ENCODE measurements at places on chromosomes 11 and 22.

DNA sequence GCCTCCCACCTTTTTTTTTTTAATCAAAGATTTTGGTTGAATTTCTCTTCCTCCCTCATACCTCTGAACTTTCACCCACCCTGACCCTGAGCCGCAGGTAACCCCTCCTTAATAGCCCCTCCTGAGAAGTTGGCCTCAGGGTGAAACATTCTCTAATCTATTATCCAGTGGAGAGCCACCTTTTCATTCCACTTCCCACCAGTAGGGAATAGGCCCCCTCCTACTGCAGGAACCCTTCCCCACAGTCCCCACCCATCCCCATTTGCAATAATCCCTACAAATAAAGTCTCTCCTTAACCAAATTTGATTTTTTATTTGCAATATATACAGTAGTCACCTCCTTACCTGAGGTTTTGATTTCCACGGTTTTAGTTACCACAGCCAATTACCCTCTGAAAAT, 2.1 kb upstream of the SLC35F2 start:
- no peak for DNase-seq

- no peak for DNase-seq
Measured at GRCh38 chr11:94793822-94794221, 25.7 kb downstream of the AMOTL1 start.

DNA sequence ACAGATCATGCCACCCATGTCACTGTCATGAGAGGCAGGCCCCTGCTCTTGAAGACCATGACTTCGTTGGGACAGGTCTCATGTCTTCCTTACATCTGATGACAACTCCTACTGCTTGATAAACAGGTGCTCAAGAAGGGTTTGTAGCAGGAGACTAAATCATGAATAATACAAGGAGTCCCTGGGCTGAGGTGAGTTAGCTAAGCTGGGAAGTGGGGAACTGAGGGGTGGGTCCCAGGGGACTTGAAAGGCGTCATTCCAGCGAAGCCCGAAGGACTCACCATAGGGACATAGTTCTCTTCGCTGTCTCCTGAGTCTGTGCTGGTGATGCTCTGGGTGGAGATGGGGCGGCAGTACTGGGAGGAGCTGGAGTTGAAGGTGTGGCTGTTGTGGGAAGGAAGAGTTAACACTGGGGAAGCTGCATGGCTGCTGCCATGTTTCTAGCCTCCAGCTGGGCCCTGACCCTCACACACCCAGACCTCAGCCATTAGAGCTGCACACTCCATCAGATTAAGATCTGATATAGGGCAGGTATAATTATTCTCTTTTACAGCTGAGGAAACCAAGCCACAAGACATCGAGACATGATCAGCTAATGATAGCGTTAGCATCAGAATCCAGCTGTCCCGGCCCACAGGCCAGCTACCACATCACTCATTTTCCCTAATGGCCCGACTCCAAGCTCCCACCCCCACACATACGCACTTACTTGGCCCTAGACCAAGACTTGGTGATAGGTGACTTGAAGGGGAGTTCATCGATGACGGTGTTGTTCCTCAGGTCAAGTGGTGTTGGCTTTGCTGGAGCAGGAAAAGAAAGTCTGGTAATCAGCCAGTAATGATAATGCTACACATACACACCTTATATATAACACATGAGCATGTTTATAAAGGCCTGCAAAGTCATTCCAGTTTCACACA, 32.9 kb downstream of the USP35 start:
- DNase-seq, result no peak

DNA sequence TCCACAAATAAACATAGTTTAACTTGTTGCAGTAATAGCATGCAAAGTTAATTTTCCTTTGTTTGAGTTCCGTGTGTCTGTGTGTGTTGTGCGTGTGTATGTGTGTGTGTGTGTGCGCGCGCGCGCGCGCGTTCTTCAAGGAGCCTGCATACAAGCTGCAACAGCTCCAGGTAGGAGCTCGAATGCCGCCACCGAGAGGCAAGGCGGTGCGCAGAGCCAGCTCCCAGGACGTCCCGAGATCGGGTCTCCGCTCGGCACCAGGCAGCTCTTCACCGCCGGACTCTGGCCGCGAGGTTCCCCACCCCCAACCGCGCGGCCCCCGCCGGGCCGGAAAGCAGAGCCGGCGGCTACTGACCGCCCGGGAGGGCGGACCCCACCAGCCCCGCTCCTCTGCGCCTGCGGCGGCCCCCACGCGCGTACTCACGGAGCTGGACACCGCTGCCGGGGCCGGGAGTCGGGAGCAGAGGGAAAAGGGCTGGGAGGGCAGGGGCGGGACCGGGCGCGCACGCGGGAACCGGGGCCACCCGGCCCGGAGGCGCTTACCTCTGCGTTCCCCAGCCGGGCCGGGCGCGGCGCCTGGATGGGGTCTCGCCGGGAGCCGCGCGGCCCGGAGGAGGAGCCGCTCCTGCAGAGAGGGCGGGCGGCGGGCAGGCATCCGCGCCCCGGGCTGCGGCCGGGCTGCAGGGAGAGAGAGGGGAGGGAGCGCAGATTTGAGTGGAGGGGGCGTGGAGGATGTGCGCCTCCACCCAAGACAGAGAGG, 40.4 kb upstream of the AKIP1 start:
- DNase-seq, result no peak
